ENCODE measurements at places on chromosomes 3 and 15.

DNA sequence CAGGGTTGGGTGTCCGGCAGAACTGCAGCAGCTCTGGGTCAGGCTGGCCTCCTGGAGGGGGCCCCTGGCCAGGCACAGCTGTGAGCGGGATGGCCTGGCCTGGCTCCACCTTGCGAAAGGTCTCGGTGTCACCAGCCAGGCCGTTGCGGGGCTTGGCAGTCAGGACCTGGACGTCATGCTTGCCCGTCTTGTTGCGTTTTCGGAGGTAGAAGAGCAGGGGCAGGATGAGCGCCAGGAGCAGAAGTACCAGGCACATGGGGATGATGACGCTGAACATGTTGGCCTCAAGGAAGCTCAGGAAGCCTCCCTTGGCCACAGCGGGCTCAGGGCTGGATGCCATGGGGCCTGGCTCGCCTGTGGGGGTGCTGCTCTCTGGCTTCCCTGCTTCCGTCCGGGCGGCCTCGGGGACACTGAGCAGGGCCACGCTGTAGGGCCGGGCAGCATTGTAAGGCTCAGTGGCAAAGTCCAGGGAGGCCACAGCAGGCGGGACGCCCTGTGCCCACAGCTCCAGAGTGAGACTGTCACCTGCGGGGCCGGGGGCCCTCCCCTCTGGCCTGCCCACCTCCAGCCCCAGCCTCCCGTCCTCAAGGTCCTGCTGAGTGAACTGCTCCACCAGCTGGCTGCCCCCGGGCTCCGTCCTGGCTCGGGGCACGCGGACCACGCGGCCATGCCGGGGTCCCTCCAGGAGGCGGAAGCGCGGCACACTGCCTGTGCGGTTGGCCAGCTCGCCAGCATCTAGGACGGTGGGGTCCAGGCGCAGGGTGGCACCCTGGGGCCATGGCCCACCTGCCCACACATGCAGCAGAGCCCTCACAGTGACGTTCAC, 28.1 kb downstream of the SNX33 start:
- DNase-seq = no peak

GRCh38 chr3:174251681-174252080, 607.5 kb upstream of the NAALADL2 start:
- DNase-seq = no peak

DNA sequence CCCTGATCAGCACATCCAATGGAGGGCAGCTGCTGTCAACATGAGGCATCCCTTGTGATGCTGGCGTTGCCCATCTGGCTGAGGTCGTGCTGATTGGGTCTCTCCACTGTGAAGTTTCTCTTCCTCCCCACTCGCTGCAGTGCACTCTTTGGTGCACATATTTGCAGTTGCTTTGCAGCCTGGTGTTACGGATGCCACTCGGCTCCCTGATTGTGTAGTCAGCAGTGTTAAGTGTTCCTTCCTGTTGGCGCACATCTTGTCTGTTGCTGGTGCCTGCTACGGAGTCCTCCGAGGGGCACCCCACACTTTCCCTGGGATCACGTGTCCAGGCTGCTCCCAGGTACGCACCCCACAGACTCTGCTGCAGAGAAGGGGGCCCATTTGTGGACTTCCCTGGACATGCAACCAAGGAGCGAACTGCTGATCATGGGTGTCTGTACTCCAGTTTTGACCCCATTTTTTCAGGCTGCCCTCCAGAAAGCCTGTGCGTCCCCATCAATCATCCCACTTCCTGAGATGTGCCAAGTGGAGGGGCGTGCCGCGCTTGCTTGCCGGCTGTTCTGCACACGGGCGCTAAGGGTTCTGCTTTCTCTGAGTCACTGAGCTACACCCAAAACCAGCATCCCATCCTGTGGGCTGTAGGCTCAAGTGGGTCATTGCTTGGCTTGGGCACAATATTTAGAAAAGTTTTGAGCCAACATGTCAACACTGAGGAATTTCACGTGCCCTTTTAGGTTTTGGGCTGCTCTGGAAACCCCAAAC, 98.6 kb downstream of the FBLN2 start:
- DNase-seq = peak; percentile 55

DNA sequence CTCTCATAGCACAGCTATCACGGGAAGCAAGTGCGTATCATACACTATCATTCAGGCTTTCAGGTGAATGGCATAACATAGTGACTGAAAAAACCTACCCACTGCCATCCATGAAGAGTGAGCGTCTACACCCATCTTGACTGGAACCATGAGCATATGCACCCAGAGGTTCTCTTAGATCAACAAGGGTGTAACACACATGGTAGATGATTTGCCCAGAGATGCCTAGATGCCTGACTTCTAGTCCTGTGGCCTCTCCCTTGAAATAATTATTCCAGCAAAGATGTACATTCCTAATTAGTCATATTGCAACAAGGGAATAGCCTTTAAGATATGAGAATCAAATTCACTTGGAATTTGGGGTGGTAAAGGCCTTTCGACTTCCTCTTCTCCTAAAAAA, 228.4 kb downstream of the GREM1 start:
- no peak for DNase-seq

GRCh38 chr3:10226293-10226692, 22.0 kb upstream of the TATDN2 start:
- no peak for DNase-seq

GRCh38 chr3:45612138-45612537, 17.6 kb downstream of the LIMD1 start:
- DNase-seq = no peak

- DNase-seq = no peak
These were observed 53.6 kb downstream of the LMCD1 start for GRCh38 chr3:8555113-8555661.

- DNase-seq = peak; percentile 53
These were observed 37.0 kb downstream of the ZNF710 start for GRCh38 chr15:90037961-90038631.

- no peak for DNase-seq
These were observed 1.1 kb upstream of the PPARG start for GRCh38 chr3:12287727-12288181.

DNA sequence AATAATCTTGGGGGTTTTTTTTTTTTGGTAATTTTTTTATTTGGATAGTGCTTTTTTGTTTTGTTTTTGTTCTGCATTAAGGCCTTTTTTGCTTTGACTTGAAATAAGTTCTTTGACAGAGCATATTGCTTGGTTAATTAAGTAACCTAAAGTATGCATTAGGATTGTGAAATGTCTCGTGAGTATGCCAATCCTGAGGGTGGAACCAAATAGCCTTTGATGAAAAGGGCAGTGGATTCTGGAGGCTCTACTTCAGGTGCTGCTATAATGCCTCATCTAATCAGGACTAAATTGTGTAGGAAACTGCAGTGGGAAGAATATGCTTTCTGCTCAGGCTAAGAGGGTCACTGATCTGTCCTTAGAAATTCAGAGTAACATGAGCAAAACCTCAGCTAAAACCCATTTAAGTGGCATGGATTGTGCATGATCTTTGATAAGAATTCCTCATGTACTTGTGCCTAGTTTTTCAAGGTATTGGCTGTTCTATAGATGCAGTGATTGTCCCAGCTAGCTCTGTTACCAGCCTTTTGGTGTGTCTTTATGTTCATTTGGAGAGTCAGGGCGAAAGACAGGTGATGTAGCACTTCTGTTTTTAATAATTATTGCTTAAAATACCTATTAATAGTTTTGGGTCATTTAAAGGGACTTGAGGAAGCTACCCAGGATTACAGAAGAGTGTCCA, 15.4 kb downstream of the CDV3 start:
- DNase-seq = no peak

DNA sequence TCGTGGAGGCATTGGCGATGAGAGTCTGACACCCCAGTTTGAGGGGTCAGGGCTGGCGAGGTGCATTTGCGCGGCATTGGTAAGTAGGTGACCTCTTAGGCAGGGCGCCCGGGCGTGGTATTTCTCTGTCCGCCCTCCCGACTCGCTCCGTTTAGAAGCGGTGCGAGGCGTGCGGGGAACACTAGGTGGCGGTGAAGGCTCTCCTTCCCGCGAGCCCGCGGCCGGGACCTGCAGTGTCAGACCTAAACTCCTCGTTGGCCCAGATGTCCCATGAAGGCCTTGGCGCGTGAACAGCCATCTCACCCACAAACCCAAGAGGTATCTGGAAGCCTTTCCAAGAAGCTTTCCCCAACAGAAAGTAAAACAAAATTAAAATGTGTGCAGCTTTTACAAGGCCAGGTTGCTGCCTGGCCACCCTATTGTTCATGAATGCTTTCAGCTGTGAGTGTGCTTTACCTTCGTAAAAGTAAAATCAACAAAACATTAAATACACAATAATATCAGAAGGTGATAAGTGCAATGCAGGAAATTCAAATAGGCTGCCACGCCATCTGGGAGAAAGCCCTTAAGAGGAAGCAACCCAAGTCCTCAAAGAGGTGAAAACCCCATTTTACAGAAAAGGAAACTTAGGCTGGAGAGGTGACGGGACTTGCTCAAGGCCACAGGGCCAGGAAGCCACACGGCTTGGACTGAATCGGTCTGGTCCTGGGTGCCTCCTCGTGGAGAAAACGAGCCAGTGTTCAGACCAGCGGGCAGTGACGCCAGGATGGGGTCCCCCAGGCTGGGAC, 120.3 kb downstream of the ETFA start:
- DNase-seq = peak; percentile 82

DNA sequence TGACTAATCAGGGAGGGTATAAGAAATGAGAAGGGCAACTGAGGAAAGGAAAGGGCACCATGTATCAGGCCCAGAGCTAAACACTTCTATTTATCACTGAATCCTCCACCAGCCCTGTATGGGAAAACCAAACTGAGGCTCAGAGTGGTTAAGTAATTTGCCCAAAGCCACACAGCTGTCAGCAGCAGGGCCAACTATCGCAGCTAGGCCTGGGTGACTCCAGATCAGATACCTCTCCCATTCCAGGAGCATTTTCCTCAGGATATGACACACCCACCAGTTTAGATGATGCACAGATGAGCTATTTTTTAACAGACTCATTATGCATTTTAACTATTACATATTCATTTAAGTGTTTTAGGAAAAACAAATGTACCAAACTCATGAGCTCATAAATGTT, 14.5 kb downstream of the NUP210 start:
- no peak for DNase-seq

- DNase-seq = no peak
These were observed 357.0 kb upstream of the ICE2 start for GRCh38 chr15:60835974-60836373.

- no peak for DNase-seq
These were observed 355.5 kb downstream of the TIGIT start for GRCh38 chr3:114649331-114649730.

DNA sequence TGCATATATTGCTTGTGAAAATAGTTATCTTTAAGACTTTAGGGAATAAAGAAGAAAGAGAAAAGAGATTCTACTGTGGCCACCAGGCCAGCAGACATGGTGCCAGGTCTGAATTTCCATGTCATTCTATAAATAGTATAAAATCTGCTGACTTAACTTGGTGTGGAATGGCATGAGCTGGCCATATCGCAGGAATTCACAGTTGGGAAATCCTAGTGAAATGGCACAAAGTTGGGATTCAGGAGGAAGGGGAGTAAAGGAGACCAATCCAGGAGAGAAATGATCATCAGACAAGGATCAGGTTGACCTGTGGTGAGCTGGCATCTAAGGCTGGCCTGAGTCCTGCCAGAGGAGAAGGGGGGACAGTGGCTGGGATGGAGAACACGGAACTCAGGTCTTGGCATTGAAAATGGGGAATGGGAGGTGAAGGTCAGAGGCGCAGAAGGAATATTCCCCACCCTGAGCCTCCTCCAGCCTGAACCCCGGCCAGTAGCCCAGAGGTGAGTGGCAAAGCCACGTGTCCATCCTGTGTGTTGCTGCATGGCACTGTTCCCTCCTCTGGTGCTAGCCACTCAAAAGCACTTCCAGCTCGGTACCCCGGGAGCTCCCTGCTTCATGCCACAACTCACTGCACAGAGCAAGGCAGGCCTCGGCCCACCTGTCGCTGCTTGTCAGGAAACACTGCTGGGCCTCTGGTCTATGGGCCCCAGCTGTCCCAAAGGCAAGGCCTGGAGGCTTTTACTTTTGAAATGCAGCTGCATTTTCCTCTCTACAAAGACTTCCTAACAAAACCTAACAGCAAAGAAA, 51.4 kb downstream of the SSUH2 start:
- DNase-seq = no peak

DNA sequence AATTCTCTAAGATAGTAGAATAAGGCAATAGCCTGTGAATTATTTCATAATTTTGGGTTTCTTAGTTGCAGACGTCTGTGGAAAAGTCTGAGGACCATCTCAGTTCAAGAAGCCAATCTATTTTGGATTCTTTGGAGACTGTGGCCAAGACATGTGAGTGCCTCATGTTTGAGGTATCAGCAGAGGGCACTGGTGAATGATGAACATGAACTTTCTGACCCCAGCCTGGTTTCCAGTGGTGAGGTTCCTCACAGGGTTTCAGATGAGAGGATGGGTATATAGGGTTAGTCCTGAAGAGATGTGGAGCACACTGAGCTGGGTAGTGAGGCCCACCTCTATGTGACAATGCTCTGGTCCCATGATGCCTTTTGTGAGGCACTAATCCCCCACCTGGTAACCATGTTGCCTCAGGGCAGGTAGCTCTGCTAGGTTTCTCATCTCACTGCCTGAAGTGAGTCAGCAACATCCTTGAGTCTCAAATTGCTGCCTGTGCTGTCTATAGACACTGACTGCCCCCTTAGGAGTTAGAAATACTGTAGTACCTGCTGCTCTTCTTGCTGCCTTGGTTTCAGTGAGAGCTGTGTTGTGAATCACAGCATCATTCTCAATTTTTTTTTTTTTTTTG, 32.3 kb downstream of the C3orf62 start:
- no peak for DNase-seq

- DNase-seq = no peak
These were observed 14.6 kb downstream of the MRPS25 start for GRCh38 chr3:15050405-15051092.

- DNase-seq = peak; percentile 51
These were observed 718 bp downstream of the BNIP2 start for GRCh38 chr15:59688423-59688781.

- no peak for DNase-seq
These were observed 6.8 kb downstream of the GATA2 start for GRCh38 chr3:128486205-128486628.

DNA sequence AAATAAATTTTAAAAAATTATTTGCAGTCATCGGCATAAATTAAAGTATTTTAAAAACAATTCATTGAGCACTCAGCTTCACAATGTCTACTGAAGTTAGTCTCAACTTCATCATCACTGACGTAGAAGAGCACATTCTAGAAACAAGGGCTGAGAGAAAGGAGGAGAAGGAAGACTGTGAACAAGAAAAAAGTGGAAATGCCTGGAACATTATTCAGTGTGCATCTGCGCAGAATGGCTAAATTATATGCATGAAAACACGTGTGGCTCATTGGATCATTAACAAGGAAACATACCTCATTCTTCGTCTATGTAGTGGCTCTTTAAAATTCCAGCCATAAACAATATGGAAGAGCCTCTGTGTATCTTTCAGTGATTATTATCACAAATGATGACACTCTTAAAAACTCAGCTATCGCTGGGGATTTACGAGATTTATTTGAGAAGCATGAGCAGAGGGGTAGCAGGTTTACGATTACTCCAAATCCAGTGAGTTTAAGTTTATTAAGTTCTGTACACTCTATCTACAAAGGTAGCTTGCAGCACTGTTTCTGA, 404.2 kb upstream of the CDIN1 start:
- DNase-seq = no peak

DNA sequence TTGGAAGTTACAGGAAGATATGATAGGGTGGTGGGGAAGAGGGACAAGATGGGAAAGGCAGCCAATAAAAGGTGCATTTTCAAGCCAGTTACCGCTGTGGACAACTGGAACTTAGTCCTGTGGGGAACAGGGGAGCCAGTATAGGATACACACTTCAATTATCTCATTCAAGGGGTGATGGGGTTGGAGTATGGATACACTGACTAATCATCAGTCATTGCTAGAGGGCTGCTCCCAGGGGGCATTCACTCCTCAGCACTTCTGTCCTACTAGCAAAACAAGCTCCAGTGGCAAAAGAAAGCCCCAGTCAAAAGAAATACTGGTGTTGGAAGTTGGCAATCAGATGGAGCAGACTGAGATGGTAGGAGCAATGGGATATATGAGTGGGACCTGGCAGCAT, 183.4 kb upstream of the GADL1 start:
- DNase-seq = no peak

Data from activated CD8-positive, alpha-beta T cell treated with anti-CD3 and anti-CD28 coated beads, Interleukin-2, amount 10 ng/mL, durations not matched to agents 7 days and 5 days (primary cell).